Pons (tissue), 1 donor: ENCODE measurements at places on chromosomes 7 and 10.

- DNase-seq, result no peak
These were observed 10.2 kb downstream of the SCD start for GRCh38 chr10:100357059-100357858.

DNA sequence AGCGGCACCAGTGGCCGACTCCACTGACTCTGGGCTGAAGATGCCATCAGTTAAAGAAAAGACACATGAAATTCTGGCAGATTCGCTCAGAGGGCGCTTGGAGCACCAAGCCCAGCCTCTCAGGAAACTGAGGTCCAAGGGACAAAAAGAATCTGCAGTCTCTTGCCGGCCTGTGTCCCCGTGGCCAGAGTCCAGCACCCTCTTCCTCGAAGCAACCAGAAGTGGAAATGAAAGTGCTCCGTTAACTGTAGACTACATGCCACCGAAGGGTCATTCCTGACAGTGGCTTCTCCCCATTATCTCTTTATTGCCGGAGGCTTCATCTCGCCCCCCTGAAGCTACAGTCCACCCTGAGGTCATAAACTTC is 1.0 kb upstream of the CHST15 start:
- DNase-seq, result peak; percentile 73

GRCh38 chr7:45225311-45225947 is 67.8 kb downstream of the RAMP3 start:
- no peak for DNase-seq

- DNase-seq, result no peak
These were observed 132.8 kb downstream of the SEMA3C start for GRCh38 chr7:80785961-80786536.

- no peak for DNase-seq
These were observed 376.3 kb downstream of the INHBA start for GRCh38 chr7:41326616-41327015.

- peak; percentile 76 for DNase-seq
These were observed 3.3 kb downstream of the AHR start for GRCh38 chr7:17301471-17302456.

DNA sequence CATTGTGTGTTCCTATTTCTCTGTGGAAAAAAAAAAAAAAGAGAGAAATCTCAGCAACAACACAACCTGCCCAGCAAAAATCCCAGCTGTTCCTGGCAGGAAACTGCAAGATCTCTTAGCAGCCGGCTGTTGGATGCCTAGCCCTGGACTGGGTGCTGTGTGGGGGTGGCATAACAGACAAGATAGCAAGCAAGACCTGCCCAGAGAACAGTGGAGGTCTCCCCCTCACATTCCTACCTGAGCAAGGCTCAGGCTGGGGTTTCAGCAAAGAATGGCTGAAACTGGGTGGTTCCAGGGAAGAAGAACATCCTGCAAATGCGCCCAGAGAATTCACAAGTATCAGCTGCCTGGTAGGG is 248.8 kb upstream of the ZMIZ1 start:
- DNase-seq, result no peak

- DNase-seq, result no peak
These were observed 80.7 kb downstream of the AGMO start for GRCh38 chr7:15481132-15481531.

- peak; percentile 62 for DNase-seq
These were observed 2.2 kb downstream of the ZNF365 start for GRCh38 chr10:62376071-62377025.

DNA sequence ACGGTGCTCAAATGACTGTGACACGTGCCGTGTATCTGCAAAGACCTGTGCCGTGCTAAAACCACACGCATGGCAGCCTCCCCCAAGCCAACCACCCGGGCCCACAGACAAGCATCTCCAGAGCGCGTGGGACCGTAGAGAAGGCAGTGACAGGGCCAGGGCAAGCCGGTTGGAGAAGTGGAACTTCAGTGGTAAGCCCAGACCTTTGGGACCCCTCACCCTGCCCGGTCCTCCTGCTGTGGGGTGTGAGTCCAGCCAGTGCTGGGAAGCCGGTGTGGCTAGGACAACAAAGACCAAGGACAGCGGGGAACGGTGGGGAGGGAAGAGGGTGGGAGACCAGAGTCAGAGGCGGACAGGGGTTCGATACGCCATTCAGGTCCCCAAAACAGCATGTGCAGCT is 476.2 kb downstream of the DNAJB6 start:
- no peak for DNase-seq

GRCh38 chr7:49151146-49151545 is 226.8 kb downstream of the CDC14C start:
- no peak for DNase-seq

GRCh38 chr7:130719541-130719940 is 14.5 kb downstream of the KLF14 start:
- no peak for DNase-seq

GRCh38 chr7:128831178-128831993 is 1.2 kb downstream of the FLNC start:
- DNase-seq, result no peak

DNA sequence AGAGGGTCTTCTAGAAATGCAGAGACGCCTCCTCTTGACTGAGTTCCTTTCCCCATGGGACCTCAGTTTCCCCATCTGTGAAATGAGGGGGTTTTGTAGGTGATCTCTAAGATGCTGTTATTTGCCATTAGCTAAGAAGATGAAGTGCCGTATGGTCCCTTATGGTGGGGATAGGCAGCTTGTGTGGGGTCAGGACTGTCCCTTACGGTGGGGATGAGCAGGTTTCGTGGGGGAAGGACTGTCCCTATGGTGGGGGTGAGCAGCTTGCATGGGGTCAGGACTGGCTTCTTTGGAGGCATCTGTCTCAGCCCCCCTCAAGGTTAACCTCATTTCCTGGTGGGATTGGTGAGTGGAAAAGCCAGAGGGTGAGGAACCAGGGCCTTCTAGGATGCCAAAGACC is 148.3 kb upstream of the GPR26 start:
- DNase-seq, result no peak

DNA sequence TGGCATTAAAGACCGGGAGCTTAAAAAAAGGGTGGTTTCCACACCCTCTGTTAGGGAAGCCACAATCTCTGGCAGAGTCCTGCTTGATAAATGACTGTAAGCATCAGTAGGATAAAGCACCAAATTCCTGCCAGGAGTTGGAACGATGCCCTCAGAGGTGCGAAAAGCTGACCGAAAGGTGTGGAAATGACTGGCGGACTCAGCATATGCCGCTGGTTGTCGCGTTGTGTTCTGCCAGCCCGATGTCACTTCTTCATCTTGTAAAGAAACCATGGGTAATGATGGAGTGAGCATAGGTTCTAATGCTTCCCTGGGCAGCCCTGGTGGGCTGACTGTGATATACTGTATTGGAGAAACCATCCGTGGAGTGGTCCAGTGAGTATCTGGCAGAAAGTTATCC is 62.4 kb downstream of the KIAA1549 start:
- no peak for DNase-seq

- no peak for DNase-seq
These were observed 4.4 kb upstream of the BET1 start for GRCh38 chr7:94008537-94008936.

DNA sequence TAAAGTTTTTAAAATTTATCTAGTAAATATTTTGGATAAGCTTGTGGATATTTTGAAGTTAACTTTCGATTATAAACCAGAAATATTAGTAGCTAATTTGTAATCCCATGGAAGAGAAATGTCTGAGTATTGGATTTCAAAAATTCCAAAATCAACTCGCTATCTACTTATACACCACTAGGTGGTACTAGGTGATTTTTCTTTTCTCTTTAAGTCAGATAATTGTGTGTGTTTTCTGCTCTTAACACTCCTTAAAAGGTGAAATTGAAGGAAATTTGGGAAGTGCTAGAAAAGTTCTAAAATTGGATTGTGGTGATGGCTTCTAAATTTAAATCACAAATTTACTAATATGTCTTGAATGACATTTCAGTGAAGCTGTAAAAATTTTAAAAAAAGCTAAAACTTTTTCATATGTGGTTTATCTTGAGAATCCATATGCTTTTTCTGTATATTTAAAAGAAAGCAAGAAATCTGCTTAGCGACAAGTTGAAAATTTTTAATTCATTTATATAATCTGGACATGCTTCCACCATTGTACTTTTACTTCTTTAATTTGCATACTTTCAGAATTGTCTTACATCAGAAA is 90.2 kb downstream of the IPMK start:
- peak; percentile 57 for DNase-seq

GRCh38 chr7:54783952-54784351 is 24.9 kb upstream of the SEC61G start:
- DNase-seq, result no peak

GRCh38 chr10:52999258-52999657 is 226.7 kb upstream of the MBL2 start:
- DNase-seq, result no peak

DNA sequence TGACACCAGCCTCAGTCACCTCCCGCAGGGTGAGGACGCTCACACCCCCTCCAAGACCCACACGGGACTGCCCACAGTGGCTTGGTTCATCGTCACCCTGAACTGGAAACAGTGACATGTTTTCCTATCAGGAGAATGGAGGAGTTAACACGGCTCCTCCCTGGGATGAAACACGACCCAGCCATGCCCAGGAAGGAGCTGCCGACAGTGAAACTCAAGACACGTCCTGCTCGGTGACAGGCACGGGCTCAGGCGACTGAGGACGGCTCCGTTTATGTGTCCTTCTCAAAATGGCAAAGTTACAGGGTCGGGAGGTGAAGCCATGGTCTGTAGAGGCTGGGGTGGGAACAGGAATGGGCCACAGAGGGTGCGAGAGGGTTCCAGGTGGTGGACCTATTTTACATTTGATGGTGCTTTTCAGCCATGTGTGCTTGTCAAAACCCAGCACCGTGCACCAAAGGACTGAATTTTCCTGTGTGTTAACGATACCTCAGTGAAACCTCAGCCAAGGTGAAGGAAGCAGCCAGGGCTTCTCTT is 272.4 kb downstream of the ADARB2 start:
- no peak for DNase-seq

GRCh38 chr10:122565766-122566206 is 5.2 kb downstream of the DMBT1 start:
- peak; percentile 96 for DNase-seq

GRCh38 chr10:48556065-48556464 is 48.8 kb downstream of the ARHGAP22 start:
- DNase-seq, result no peak

DNA sequence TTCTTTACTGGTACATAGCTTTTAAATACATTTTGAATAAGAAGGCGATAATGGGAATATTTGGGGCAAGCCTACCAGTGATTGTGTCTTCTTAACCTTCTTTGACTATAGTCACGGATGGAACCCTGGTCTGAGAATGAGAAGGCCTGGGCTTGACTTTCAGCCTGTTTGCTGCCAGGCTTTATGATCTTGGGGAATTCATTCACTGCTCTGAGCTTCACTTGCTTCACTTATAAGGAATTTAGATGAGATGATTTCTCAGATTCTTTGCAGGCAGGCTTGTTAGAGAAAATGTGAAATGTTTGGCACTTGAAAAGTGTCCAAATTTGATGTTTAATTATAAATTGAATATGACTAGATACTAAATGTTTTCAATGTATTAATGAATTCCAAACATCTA is 42.5 kb downstream of the NUP205 start:
- no peak for DNase-seq

DNA sequence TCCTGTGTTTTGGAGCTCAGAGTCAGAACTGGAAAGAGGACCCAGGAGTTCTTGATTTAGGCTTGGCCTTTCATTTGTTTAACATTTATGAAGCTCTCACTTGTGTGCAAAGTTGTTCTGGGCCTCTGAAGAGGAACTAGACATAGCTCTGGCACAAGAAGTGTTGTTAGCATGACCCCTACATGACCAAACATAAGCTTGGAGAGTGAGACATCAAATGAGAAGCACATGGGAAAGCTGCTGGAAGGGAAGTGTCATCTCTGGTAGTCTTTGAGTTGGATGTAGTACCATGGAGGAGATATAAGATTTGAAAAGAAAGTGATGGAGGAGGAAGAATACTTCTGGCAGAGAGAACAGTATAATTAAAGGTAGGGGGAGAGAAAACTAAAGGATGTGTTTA is 370.1 kb downstream of the ADRA2A start:
- DNase-seq, result no peak

DNA sequence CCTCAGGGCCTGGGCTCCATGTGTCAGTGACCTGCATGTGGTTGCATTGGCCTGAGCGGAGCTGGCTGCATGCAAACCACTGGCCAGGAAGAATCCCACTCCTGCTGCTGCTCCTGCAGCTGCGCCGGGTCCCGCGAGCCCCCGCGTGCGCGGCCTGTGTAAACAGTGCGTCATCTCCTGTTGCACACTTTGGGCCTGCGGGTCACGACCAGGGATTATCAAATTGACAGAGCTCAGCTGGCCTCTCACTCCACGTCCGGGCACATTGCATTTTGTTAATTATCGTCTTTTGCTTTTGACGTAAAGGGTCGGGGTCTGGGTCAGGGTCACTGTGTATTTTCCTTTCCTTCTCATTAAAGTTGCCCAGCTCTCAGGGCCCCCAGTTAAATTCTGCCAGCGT is 132.6 kb downstream of the RGS10 start:
- no peak for DNase-seq

DNA sequence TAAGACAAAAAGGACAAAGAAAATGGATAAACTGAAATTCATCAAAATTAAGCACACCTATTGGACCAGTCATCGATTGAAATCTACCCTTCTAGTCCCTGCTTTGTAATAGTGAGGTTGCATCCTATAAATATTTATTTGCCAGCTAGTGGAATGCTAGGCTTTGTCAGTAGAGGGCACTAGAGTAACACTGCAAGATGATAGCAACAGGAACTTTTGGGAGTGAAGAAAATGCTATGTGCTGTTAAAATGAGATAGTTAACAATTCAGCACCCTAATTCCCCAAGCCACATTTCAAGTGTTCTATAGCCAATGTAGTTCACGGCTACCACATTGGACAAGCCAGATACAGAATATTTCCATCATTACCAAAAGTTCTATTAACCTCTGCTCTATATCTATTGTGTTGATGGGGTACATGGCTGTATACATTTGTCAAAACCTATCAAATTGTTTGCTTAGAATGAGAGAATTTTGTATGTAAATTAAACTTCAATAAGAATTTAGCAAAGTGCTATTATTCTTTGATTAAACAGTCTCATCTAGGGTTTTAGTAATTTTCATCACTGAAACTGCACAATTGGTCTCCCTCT is 69.8 kb downstream of the LSMEM1 start:
- DNase-seq, result peak; percentile 59

DNA sequence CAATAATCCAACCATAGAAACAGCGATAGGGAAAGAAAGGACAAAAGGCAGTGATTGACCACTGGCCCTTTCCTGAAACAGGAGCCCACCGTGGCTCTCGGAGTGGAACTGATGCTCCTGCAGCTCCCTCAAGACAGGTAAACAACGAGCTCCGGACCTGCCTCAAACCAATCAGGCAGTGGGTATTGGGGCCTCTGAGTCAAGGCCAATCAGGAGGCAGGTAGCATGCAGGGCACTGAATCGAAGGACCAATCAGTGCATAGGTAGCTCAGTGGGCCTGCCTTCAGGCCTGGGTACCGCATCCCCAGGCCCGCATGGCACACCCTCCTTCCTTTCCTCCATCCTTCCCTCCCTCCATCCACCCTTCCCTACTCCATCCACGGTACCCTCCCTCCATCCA is 425.1 kb upstream of the MGMT start:
- DNase-seq, result no peak

GRCh38 chr7:121301446-121302213 is 27.2 kb upstream of the WNT16 start:
- DNase-seq, result no peak
